ENCODE measurements at places on chromosomes 4 and X.

DNA sequence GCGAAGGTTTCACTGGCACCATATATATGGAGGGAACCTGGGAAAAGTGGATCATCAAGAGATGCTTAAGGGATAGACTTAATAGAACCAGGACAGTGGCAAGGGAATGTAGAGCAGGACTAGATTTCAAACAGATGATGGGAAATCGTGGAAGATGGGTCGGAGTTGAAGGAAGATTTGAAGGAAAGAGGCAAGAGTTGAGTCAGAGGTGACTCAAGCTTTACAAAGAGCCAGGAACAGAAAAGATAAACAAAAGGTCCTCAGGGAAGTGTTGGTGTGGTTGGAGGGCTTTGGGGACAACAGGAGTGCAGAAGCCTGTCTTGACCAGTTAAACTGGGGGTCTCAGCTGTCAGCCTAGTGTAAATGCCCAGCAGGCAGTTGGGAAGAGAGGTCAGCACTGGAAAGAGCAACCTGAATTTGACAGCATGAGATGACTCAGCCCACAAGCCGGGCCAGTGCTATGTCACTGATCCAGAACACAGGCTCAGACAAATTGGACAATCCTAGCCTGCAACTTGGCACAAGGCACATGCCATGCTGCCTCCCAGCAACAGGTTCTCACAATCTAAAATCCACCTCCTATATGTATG, 230.5 kb downstream of the IDS start:
- DNase-seq: no peak

DNA sequence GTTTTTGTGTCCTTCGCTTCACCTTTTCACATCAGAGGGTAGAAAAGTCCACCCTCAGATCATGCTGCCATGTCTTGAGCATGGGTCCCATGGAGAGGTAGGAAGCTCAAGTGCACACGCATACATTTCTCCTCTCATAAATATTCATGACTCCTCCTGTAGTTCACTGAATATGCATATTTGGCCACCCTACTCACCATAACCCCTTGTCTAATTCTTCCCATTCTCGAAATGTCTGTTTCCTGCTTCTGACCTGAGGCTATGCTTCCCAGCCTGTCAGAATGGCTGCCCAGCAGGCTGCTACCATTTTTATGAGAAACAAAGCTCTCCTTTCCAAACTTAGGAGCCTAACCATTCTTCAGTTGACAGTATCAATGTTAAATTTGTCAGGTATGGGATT, 86.5 kb downstream of the ADRA2C start:
- DNase-seq: no peak

- DNase-seq: no peak
Observed at GRCh38 chr4:3313556-3314228, 20.9 kb downstream of the RGS12 start.

DNA sequence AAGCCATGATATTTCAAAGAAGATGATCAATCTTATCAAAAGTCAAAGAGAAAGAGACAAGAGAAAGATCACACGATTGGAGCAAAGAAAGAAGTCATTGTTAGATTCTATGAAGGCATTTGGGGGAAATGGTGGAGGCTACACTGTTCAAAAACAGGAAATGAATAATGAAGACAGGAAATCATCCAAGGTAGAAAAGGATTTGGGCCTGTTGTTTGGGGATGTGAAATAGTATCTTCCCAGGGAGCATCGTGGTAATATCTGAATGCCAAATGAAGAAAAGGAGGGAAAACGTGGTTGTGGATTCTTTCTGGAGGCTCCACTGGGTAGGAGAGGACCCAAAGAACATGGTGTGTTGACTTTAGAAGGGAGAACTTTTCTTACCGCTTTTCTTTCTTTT, 482.4 kb downstream of the NLGN4X start:
- no peak for DNase-seq
